ENCODE measurements at places on chromosomes 1 and 21. TPM values are rescaled to one million over a fixed set of nuclear protein-coding genes. Genes with fewer than 3 reads are reported as not detected.
A peak's percentile ranks its signal among the peaks of the same experiment; 100 is the strongest.

HFM1 gene
- 3.4 TPM for total RNA-seq

- no peaks in the 10 kb centered on the region for H3K36me3 ChIP-seq
- DNase-seq: no peak
- no peaks in the 10 kb centered on the region for H3K27me3 ChIP-seq
- H3K4me3 ChIP-seq: no peak overlapping the region
- no peak overlapping the region for H3K27ac ChIP-seq
Observed at GRCh38 chr1:29708796-29709703, 472.7 kb downstream of the PTPRU start.

GRCh38 chr1:213276236-213276635 lies 225.2 kb downstream of the RPS6KC1 start:
- H3K36me3 ChIP-seq: no peaks in the 10 kb centered on the region
- H3K4me3 ChIP-seq: no peak overlapping the region
- DNase-seq: no peak
- H3K4me1 ChIP-seq: no peaks in the 10 kb centered on the region
- H3K27me3 ChIP-seq: no peaks in the 10 kb centered on the region
- no peak overlapping the region for H3K27ac ChIP-seq

DNA sequence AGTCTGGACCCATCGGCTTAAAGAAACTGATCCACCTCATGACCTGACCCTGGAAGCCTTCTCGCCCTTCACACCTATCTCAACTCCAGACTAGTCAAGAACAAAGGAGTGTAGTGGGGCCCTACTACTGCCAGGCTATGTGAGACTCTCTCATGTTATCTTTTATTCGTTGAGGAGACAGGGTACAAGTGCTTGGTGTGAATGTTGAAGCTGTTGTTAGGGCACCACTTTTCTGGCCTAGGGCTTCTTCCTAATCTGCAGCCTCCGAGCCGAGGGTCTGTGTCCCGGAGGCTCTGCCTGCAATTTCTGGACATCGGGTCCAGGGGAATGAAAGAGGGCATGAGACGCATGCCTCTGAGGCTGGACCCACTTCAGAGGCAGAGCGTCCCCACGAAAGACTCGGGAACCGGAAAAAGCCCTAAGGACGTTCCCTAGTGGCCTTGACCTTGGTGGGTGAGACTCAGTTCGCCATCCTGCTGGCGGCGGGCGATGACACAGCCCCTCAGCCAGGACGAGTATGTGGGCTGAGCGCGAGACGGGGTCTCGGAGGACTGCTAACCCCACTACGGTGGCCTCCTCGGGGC lies 671 bp downstream of the DNAJC11 start:
- peaks cover 17% of the 10 kb centered on the region for H3K4me1 ChIP-seq
- peak overlapping the region; percentile 100 for H3K4me3 ChIP-seq
- no peaks in the 10 kb centered on the region for H3K27me3 ChIP-seq
- peak overlapping the region; percentile 91 for H3K27ac ChIP-seq
- no peak for DNase-seq

TFAP2E gene
- total RNA-seq: 1.1 TPM

GRCh38 chr1:39392851-39393573 lies 98.4 kb upstream of the BMP8A start:
- peaks cover 26% of the 10 kb centered on the region for H3K36me3 ChIP-seq
- peaks cover 57% of the 10 kb centered on the region for H3K4me1 ChIP-seq
- H3K27me3 ChIP-seq: no peaks in the 10 kb centered on the region

GBP6 gene
- 1.0 TPM for total RNA-seq

- no peak overlapping the region for H3K4me3 ChIP-seq
- H3K27ac ChIP-seq: no peak overlapping the region
- no peaks in the 10 kb centered on the region for H3K4me1 ChIP-seq
- DNase-seq: no peak
- H3K27me3 ChIP-seq: no peaks in the 10 kb centered on the region
- H3K36me3 ChIP-seq: no peaks in the 10 kb centered on the region
Observed at GRCh38 chr1:214122110-214122509, 134.3 kb downstream of the PROX1 start.

CZIB gene
- total RNA-seq: 28.0 TPM

DNA sequence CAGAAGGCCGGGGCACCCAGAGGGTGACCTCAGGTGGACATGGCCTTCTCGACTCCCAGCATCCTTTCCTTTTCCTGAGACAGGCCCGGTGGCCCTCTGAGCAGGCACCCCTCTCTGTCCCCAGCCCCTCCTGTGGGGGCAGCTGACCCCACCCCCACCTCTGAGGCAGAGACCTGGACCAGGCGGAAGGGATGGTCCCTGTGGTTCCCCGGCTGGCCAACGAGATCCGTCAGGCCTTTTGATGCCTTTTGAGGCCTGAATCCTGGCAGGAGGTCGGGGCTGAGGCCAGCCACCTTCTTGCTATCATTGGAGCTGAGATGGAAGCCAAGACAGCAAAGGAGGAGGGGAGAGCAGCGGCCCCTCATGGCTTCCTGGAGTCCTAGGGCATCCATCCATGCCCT lies 50.2 kb upstream of the ACTRT2 start:
- DNase-seq: peak; percentile 39
- no peaks in the 10 kb centered on the region for H3K27me3 ChIP-seq
- H3K36me3 ChIP-seq: no peaks in the 10 kb centered on the region
- H3K4me1 ChIP-seq: no peaks in the 10 kb centered on the region
- H3K4me3 ChIP-seq: no peak overlapping the region

GRCh38 chr1:23237508-23237907 lies 20.2 kb upstream of the HTR1D start:
- no peak overlapping the region for H3K4me3 ChIP-seq
- no peak overlapping the region for H3K27ac ChIP-seq
- DNase-seq: no peak
- no peaks in the 10 kb centered on the region for H3K4me1 ChIP-seq
- no peaks in the 10 kb centered on the region for H3K36me3 ChIP-seq
- H3K27me3 ChIP-seq: no peaks in the 10 kb centered on the region

- H3K27ac ChIP-seq: peak overlapping the region; percentile 86
- peaks cover 32% of the 10 kb centered on the region for H3K4me1 ChIP-seq
- no peaks in the 10 kb centered on the region for H3K27me3 ChIP-seq
- no peaks in the 10 kb centered on the region for H3K36me3 ChIP-seq
Observed at GRCh38 chr21:35048183-35048601, 910 bp downstream of the RUNX1 start.

DNA sequence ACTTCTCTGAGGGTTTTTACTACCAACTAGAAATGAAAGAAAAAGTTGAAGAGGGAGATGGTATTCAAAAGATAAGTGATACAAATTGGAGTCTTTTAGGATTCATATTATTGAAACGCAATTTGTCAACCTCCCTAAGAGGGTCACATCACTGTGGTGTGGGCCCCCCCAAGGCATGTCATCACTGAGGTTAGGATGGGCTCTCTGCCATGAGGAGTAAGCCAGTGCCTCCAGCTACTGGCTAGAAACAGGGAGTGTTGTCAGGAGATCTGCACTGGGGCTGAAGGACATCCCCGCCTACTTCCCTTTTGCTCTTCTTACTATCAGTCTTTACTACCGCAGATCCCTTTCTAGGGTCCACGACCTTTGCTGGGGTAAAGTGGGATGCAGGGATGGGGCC lies 25.9 kb downstream of the ITSN1 start:
- H3K36me3 ChIP-seq: no peaks in the 10 kb centered on the region
- no peak for DNase-seq
- no peak overlapping the region for H3K27ac ChIP-seq
- no peak overlapping the region for H3K4me3 ChIP-seq

SERTAD4 gene
- 6.2 TPM for total RNA-seq

GRCh38 chr1:31926252-31926651 lies 11.9 kb downstream of the PTP4A2 start:
- no peak overlapping the region for H3K4me3 ChIP-seq
- H3K36me3 ChIP-seq: no peaks in the 10 kb centered on the region
- DNase-seq: no peak
- peak overlapping the region; percentile 49 for H3K27ac ChIP-seq
- no peaks in the 10 kb centered on the region for H3K27me3 ChIP-seq

LCE6A gene
- not detected for total RNA-seq

- H3K4me3 ChIP-seq: no peak overlapping the region
- DNase-seq: no peak
- H3K27ac ChIP-seq: no peak overlapping the region
- no peaks in the 10 kb centered on the region for H3K27me3 ChIP-seq
Observed at GRCh38 chr1:111911061-111911460, 78.4 kb downstream of the KCND3 start.

- no peaks in the 10 kb centered on the region for H3K4me1 ChIP-seq
- no peaks in the 10 kb centered on the region for H3K27me3 ChIP-seq
- no peak for DNase-seq
- H3K4me3 ChIP-seq: no peak overlapping the region
- H3K27ac ChIP-seq: no peak overlapping the region
- no peaks in the 10 kb centered on the region for H3K36me3 ChIP-seq
Observed at GRCh38 chr1:157515141-157515540, 37.2 kb downstream of the FCRL5 start.

DNA sequence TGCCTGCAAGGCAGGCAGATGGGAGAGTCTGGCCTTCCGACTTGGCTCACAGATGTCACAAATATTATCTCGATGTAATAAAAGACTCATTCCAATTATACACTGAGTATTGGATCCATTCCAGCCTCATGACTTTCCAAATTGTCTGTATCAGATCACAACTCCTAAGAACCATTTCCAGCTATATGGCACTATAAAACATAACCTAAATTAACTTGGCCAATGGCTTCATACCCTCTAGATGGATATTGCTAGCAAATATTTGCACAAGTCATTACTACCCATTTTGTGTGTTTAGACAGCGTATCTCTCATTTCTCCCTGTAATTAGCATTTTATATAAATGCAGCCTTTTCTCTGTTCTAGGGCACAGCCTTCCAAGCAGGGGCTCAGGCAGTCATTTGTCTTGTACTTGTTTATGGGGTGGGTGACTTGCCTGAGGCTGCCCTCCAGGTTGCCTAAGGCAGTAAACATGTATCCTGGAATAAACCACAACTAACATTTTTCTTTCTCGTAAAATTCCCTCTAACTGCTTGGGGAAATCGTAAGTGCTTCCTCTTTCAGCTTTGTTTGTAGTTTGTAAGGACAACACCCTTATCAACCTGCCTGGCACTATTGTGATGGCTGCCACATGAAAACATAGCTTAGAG lies 70.6 kb upstream of the KCNJ6 start:
- no peak for DNase-seq
- no peak overlapping the region for H3K4me3 ChIP-seq
- H3K36me3 ChIP-seq: no peaks in the 10 kb centered on the region
- no peaks in the 10 kb centered on the region for H3K4me1 ChIP-seq

DNA sequence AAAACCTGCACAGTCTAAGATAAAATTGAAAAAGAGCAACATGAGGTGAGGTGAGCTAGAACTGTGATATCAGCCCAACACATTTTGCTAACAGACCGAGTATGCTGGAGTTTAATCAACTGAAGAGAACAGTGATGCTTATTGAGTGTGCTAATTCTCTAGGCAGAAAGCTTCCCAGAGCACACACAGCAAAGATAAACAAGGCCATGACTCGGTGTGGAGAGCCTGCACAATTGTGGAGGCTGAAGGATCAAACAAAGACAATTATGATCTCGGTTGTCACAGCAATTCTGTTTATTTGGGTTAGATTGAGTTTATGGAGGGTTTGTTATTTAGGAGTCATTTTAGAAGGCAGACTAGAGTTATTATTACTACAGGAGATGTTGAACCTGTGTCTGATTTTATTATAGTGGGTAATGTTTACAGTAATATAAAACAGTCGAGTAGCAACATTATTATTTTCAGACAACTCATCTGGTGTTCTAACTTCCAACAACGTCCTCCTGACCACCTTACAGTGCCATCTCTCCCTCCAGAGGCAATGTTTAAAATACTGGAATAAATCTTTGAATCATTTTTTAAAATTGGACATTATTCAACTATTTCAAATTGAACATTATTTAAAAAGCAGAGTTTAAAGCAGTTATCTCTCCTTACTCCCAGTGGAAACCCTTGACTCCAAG lies 40.2 kb downstream of the DPT start:
- no peaks in the 10 kb centered on the region for H3K27me3 ChIP-seq
- H3K27ac ChIP-seq: no peak overlapping the region
- no peak overlapping the region for H3K4me3 ChIP-seq
- no peaks in the 10 kb centered on the region for H3K36me3 ChIP-seq
- DNase-seq: no peak

DNA sequence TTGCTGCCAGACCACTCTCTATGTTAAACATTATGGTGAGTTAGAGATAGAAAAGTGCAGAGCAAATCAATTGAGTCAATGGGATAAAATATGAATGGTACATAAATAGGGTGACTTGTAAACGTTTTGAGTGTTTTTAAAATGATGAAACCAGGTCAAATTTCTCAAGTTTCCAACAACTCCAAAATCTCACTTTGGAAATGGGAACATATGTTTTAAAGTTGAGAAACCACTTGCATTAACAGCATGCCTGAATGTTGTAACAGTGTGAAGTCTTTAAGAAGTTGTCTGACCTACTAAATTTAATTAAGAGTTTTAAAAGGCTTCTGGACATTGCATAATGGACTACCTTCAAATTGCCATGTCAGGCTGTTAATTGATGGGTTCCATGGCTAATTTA lies 33.6 kb upstream of the RAVER2 start:
- H3K27me3 ChIP-seq: no peaks in the 10 kb centered on the region
- no peaks in the 10 kb centered on the region for H3K4me1 ChIP-seq
- no peaks in the 10 kb centered on the region for H3K36me3 ChIP-seq
- H3K27ac ChIP-seq: no peak overlapping the region

DNA sequence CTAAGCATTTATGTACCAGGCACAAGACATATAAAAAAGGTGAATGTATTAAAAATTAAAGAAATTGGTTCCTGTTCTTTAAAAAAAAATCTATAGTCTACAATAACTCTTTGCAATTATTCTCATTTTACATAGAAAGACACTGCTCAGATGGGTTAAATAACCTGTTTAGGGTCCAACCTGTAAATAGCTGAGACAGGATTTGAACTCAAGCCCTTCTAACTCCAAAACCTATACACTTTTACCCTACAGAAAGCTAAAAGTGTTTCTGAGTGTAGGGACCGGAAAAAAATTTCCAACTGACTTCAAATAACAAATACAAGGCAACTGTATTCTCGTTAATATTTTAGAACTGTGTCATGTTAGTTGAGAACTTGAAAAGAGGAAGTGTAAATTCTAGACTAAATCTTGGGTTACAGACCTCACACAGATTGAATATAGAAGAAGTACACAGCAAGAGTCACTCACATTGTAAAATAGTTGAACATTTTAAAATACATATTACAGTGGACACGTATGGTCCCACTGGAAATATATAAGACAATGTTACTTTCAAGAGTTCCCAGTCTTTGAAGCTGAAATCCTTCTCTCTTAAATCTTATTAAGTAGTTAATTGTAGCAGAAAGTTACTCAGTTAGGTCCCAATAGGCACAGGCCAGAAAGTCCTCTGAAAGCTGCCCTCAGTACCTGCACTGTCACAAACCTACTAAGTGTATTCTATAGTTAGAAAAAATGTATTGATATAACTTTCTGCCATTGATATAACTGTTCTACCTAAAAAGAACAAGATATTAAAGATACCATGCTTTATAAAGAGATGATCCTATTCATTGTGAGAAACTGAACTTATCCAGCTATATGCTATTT lies 7.3 kb downstream of the EDEM3 start:
- DNase-seq: no peak
- H3K4me3 ChIP-seq: no peak overlapping the region
- H3K4me1 ChIP-seq: peaks cover 39% of the 10 kb centered on the region
- no peaks in the 10 kb centered on the region for H3K27me3 ChIP-seq
- H3K36me3 ChIP-seq: no peaks in the 10 kb centered on the region

C1orf94 gene
- not detected for total RNA-seq

- no peak overlapping the region for H3K4me3 ChIP-seq
- H3K27me3 ChIP-seq: no peaks in the 10 kb centered on the region
- H3K27ac ChIP-seq: no peak overlapping the region
- H3K4me1 ChIP-seq: no peaks in the 10 kb centered on the region
Observed at GRCh38 chr1:22738069-22738435, 27.4 kb downstream of the EPHB2 start.

Data from upper lobe of left lung (tissue), 6 donors.